T1000 (cell line): ENCODE measurements at places on chromosomes 4 and X.

- no peak for DNase-seq
These were observed 5.5 kb downstream of the INPP4B start for GRCh38 chr4:142840516-142841123.

GRCh38 chr4:32574803-32575202, 1854.6 kb downstream of the PCDH7 start:
- no peak for DNase-seq

DNA sequence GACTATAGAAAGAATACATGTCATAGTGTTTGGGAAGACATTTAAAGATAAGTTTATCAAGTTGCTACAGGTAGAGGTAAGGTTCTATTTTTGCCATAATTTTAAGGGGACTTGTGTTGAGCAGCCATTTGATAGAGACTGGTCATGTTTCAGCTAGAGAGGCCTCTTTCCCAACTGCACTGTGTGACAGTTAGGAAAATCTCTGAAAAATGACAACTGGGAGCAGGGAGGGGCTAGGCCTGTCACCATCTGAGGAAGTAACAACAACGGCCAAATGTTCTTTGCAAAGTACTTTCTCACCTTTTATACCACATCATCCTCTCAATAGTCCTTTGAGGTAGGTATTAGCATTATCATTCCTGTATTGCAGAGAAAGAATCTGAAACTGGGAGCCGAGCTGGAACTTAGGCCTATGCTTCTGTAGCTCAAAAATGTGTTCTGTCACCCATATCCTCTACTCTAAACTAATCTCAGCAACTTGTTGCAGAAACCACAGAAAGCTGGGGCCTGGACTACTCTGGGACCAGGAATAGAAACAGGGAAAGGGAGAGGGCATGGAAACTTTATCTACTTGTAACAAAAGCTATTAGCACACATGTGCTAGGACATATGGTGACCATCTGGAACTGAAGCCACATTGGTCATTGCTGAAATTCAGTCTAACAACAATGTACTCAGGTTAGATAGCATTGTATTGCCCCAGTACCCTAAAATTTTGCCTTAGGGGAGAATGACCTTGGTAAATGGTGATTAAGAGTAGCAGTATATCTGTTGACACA, 198.9 kb downstream of the MID1IP1 start:
- no peak for DNase-seq

DNA sequence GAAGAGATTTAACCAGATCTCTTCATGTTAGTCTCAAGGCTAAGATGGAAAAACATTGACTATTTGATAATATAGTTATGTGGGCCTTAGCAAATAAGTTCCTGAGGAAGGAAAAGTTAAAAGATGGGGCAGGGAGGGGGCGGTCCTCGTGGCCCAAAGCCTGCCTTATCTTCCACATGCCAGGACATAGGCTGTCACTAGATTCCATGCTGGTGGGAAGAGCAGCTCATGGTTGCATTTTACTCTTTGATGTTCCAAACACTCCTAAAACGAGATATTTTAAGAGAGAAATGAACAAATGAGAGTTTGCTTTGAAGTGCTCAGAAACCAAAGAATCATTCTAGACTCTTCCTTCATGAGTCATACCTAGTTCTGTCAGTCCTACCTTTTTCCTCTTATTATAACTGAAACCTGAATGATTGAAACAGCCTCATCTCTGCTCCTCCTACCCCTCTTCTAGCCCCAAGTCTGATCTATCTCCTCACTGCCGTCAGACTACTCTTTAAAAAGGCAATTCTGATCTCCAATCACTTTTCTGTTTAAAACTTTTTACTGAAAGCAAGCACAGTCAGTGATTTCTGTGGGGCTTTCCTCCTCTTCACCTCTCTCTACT, 25.1 kb downstream of the RAB9B start:
- no peak for DNase-seq

DNA sequence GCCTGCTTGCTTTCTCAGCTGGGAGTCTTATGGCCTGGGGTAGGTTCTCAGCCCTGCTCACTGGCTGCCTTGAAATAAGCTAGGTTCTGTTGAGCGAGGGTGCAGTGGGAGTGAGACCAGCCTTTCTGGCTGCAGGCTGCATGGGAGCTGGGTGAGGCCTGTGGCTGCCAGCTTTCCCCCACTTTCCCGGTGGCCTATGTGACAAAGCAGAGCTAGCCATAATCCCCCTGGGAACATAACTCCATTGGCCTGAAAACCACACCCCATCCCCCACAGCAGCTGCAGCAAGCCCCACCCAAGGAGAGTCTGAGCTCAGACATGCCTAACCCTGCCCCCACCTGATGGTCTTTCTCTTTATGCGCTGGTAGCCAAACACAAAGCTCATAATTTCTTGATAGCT, 118.9 kb downstream of the KLHL4 start:
- DNase-seq, result no peak

DNA sequence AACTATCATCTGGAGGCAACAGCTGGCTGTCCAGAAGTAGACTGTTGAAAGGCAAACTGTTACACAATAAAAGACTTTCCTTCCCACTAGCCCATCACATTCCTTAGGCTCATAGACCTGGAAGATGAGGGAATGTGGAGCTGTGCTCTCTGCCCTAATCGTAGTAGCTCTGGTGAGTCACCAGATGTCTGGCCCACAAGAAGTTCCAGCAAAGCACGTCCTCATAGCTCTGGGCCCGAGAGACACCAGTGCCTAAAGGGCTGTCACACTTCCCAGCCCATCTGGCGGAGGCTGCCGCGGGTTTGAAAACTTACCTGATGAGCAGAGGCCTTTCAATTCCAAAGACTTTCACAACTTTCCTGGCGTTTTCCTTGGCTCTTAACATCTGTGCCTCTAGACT, 81.7 kb upstream of the STOX2 start:
- DNase-seq, result peak; percentile 7

- DNase-seq, result no peak
These were observed 31.7 kb upstream of the NFXL1 start for GRCh38 chr4:47945930-47946726.

DNA sequence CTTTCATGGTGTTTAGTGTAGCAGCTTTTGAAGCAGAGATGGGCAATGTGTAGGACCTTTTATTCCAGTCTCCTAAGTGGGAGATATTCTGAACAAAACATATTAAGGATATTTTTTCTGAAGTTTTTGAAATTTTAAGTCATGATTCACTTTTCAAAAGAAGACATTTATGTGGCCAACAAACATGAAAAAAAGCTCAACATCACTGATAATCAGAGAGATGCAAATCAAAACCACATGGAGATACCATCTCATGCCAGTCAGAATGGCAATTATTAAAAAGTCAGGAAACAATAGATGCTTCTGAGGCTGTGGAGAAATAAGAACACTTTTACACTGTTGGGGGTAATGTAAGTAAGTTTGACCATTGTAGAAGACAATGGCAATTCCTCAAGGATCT, 76.0 kb downstream of the FAT4 start:
- no peak for DNase-seq
